ENCODE measurements at places on chromosomes 12 and 14.

GRCh38 chr14:86357876-86358275 is 827.9 kb downstream of the FLRT2 start:
- no peak for DNase-seq

GRCh38 chr12:6884539-6884938 is 11.4 kb upstream of the SPSB2 start:
- DNase-seq = no peak

DNA sequence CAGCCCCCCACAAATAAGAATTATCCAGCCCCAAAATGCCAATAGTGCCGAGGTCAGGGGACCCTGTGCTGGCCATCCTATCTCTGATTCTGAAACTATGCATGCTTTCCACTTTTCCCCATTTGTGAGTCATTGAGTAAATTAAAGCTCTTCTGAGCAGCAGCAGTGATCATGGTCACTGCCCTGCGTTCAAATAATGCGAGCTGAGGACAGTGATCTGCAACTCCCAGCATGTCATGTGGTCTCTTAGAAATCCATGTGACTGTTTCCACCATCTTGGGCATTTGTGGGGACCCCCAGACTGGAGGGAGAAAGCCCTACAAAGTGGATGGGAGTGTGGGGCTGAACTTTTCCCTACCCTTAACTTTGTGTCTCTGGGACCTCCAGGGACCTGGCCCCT is 53.8 kb downstream of the C14orf132 start:
- no peak for DNase-seq

- DNase-seq = no peak
Measured at GRCh38 chr12:53995002-53995377, 5.0 kb upstream of the HOXC9 start.

DNA sequence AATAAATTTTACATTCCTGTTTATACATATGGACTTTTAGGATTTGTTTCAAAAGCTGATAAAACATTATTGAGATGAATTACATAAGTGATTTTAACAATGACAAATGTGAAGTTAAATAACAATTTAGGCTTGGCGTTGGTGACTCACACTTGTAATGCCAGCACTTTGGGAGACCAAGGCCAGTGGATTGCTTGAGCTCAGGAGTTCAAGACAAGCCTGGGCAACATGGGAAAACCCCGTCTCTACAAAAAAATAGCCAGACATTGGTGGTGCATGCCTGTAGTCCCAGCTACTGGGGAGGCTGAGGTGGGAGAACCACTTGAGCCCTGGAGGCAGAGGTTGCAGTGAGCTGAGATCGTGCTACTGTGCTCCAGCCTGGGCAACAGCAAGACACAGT is 7.4 kb downstream of the ACOT2 start:
- DNase-seq = no peak

DNA sequence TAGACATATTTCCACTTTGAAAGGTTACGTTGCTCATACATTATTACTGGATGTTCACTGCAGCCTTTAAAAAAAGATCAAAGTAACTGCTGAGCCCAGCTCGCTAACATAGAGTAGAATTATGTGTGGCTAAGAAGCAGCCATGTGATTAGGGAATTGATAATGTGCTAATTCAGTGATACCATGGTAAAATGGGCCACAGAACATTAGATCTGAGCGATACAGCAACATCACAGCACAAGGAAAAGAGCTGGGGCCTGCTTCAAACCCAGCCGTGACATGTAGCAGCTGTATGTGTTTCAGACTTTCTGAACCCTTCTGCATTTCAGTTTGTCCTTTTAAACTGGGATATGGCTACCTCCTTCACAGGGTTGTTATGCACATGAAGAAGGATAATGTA is 92.3 kb upstream of the LMNTD1 start:
- DNase-seq = no peak

- no peak for DNase-seq
Measured at GRCh38 chr12:106446419-106447092, 89.0 kb downstream of the POLR3B start.

GRCh38 chr12:17342381-17342961 is 736.5 kb upstream of the LMO3 start:
- no peak for DNase-seq

GRCh38 chr12:22299294-22299912 is 35.1 kb downstream of the ST8SIA1 start:
- no peak for DNase-seq

GRCh38 chr12:108386709-108387360 is 47.7 kb upstream of the CMKLR1 start:
- no peak for DNase-seq

- DNase-seq = no peak
Measured at GRCh38 chr12:90311561-90311960, 602.9 kb upstream of the ATP2B1 start.

- no peak for DNase-seq
Measured at GRCh38 chr12:50690925-50691324, 73.0 kb upstream of the ATF1 start.

GRCh38 chr12:91326058-91327027 is 143.7 kb upstream of the DCN start:
- DNase-seq = peak; percentile 3

DNA sequence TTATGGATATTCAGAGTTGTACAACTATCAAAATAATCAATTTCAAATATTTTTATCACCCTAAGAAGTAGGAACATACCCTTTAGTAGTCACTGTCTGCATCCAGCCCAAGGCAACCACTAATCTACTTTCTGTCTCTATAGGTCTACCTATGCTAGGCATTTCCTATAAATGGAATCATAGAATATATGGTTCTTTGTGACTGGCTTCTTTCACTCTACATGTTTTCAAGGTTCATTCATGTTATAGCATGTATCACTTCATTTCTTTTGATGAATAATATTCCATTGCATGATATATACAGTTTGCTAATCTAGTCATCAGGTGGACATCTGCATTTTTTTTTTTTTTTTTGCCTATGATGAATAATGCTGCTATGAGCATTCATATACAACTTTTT is 112.4 kb downstream of the PPP1R12A start:
- DNase-seq = no peak

- no peak for DNase-seq
Measured at GRCh38 chr12:50572287-50572686, 67.5 kb downstream of the DIP2B start.

GRCh38 chr12:116161588-116161987 is 115.9 kb downstream of the MED13L start:
- DNase-seq = no peak

- DNase-seq = peak; percentile 24
Measured at GRCh38 chr14:103748534-103748857, 32.9 kb downstream of the ZFYVE21 start.

DNA sequence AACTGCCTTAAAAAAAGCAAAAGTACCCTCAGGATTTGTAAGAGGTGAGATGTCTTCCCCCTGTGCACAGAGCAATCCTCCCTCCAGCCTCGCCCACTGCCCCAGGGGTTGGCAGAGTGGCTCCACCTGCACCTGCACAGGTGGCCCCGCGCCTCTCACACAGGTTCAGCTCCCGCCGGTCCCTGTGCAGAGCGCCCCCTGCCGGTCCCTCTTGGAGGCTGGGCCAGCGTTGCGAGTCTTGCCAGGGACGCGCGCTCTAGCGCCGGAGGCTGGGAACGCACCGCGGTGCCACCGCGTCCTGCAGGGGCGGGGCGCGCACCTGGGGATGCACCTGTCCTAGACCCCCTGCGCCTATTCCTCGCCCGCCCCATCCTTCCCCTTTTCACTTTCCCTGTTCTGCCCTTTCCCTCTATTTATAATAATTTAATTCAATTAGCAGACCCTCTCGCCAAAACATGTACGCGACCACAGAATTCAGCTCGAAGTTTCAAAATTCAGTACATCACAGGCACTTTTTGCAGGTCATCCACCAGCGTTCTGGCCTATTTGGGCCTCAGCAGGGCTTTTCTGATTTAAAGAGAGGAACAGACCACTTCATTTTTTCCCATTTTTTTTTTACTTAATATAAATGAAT is 618.6 kb downstream of the AACS start:
- DNase-seq = peak; percentile 3

DNA sequence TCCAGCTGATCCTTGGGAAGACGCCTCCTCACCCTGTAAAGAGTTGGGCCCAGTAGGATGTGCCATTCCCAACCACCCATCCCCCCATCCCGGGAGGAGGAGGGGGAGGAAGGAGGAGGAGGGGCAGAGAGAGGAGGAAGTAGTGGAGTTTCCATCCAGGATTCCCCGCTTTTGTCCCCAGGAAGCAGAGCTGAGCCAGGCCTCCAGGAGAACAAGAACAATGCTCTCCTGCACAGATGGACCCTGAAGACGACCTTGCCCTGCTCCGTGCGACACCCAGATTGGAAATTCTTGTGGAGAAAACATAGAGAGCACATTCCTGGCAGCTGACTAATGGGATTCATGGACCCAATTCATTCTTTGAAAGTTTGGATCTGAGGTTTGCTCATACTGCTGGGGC is 132.3 kb upstream of the CRY1 start:
- DNase-seq = no peak

GRCh38 chr14:57578801-57579200 is 85.1 kb upstream of the CCDC198 start:
- no peak for DNase-seq

DNA sequence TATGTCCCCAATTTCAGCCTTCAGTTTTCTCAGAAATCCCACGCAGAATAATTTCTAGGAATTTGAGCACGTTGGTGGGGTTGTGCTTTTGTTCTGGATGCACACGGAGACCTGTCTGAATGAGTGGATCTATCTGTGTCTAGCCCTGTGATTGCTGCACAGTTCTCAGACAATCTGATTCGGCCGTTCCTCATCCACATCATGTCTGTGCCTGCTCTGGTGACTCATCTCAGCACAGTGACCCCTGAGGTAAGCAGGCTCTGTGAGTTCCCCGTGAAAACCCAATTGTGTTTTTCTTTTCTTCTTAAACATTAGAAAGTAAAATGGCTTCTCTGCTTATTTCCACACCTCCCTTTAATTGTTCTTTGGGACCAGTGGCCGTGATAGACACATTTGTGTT is 20.2 kb downstream of the UBE3B start:
- no peak for DNase-seq

DNA sequence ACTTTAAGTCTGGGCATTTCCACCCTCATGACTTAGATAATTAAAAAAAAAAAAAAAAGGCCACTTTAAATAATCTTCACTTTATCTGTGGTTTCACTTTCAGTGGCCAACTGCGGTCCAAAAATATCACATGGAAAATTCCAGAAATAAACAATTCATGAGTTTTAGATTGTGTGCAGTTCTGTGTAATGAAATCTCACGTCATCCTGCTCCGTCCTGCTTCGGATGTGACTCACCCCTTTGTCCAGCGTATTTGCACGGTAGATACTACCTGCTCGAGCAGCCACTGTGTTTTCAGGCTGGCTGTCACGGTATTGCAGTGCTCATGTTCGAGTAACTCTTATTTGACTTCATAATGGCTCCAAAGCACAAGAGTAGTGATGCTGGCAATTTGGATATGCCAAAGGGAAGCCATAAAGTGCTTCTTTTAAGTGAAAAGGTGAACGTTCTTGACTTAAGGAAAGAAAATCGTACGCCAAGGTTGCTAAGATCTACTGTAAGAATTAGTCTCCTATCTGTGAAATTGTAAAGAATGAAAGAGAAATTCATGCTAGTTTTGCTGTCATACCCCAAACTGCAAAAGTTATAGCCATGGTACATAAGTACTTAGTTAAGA is 2.4 kb downstream of the E2F7 start:
- no peak for DNase-seq

- no peak for DNase-seq
Measured at GRCh38 chr12:42918443-42918842, 328.9 kb upstream of the PRICKLE1 start.

DNA sequence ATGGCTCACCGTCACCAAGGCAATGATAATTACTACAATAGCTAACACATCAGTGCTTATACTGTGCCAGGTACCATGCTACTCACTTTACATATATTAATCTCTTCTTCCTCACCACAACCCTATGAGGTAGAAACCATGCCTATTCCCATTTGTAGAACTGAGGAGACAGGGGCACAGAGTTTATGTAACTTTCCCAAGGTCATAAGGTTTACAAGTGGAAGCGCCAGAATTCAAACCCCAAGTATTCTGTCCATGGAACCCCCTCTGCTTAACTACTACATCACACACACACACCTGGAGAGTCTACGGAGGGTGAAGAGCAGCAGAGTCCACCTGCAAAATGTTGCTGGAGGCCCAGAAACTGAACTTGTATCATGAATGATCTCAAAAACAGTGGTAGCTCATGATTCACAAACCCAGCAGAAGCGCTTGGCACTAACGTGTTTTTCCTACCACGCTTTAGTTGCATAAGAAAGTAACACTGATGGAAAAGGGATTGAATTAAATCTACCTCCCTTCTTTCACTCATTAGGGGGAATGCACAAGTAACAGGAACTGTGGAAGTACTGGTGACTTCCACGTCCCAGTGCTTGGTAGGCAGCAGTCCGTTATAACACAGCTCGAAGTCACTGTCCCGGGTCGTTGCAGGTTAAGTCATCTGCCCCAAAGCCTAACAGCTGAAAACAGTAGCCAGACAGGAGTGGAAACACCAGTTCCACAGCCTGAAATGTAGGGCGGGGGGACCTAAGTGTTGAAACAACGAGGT is 2.0 kb downstream of the ITPR2 start:
- no peak for DNase-seq

DNA sequence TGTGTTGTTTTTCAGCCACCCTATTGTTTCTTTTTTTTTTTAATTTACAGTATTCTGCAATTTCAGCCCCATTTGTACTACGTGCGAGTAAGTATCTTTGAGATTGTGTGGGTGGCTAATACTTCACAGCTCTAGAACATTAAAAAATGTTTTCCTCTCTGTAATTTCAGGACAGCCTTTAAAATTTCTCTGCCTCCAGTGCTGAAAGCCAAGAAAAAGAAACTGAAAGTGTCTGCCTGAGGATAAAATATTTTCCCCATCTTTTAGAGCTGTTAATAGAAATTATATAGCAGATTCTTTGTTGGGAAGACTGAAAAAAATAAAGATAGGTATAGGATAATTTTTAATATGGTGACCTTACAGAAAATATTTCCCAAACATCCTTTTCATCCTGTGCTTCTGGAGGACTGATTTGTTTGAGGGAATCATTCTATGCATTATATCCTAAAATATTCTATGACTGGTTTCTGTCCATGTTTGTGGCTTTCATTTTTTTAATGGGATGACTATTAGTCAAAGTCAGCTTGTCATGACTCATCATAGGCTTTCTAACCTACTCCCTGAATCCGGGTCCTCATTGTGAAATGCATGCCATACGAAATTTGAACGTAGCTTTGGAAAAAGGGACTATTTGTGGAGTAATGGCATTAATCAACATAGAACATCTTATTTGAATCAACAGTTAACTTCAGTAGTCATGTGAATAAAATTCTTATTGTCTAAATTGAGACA is 10.8 kb upstream of the TCTN2 start:
- no peak for DNase-seq

- no peak for DNase-seq
Measured at GRCh38 chr14:104425763-104426646, 153.6 kb upstream of the C14orf180 start.

DNA sequence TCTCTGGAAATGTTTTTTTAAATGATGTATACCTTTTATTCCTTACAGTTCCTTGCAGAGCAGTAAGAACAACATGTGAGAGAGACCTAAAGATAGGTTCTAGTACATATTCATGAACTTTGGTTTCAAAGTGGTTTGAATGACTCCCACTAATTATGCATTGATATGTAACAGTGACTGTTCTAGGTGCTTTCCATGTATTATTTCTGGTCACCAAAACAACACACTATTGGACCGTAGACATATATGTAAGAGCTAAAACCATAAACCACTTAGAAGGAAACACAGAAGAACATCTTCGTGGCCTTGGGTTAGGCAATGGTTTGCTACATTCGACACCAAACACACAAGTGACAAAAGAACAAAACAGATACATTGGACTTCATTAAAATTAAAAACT is 37.9 kb downstream of the SOX5 start:
- no peak for DNase-seq

- no peak for DNase-seq
Measured at GRCh38 chr12:22268406-22268805, 66.1 kb downstream of the ST8SIA1 start.

- DNase-seq = no peak
Measured at GRCh38 chr12:42617622-42618021, 28.1 kb upstream of the PRICKLE1 start.
